ENCODE measurements at places on chromosomes 2 and 18.

GRCh38 chr2:233244818-233245217, 6.7 kb upstream of the ATG16L1 start:
- DNase-seq = no peak

DNA sequence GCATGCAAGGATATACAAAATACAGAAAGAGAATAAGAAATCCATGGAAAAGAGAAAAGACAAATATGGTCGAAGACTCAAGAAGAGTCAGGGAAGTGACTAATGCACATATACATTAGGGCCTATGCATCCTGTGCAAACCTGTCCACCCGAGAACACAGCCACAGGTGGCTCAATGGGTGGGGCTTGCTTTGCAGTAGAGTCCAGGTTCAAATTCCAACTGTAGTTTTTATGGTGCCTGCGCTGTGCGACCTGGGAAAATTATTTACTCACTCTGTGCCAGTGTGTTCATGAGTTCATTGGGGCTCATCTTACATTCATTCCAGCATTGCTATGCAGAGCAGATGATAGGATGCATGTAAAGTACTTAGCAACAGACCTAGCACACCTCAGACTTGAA, 244.7 kb downstream of the CTNNA2 start:
- DNase-seq = no peak

DNA sequence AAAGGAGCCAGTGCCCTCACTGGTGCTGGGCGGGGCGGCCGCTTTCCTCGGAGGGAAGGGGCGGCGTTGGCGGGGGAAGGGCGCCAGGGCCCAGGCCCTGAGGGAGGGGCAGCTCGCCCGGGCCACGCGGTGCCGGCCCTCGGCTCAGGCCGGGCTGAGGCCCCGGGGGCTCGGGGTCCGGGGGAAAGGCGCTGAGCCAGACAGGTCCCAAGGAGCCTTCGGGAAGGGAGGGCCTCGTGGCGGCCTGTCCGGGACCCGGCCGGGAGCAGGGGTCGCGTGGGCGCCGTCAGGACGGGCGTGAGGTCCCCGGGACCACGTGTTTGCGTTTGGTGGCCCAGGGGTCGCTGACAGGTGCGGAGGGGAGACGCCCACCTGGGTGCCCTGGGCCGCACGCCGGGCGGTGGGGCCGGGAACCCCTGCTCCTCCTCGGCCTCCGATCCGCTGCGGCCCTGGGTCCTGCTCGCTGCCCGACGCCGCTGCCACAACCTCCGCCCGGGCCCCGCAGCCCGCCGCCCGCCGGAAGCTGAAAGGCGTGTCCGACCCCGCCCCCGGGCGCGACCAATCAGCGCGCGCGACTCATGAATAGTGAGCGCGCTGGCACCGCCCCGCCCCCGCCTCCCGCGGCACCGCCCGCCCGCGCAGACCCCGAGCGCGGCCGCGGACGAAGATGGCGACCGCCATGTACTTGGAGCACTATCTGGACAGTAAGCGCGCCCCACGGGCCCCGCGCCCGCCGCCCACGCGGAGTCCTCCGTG, at the start of gene ING5:
ING5 (plus strand) TSS at position 641 of the 756 bp plus-strand sequence; CDS start at position 668, 27 bp downstream.
- peak; percentile 93 for DNase-seq

GRCh38 chr2:73162856-73163391, 39.5 kb upstream of the NOTO start:
- no peak for DNase-seq

DNA sequence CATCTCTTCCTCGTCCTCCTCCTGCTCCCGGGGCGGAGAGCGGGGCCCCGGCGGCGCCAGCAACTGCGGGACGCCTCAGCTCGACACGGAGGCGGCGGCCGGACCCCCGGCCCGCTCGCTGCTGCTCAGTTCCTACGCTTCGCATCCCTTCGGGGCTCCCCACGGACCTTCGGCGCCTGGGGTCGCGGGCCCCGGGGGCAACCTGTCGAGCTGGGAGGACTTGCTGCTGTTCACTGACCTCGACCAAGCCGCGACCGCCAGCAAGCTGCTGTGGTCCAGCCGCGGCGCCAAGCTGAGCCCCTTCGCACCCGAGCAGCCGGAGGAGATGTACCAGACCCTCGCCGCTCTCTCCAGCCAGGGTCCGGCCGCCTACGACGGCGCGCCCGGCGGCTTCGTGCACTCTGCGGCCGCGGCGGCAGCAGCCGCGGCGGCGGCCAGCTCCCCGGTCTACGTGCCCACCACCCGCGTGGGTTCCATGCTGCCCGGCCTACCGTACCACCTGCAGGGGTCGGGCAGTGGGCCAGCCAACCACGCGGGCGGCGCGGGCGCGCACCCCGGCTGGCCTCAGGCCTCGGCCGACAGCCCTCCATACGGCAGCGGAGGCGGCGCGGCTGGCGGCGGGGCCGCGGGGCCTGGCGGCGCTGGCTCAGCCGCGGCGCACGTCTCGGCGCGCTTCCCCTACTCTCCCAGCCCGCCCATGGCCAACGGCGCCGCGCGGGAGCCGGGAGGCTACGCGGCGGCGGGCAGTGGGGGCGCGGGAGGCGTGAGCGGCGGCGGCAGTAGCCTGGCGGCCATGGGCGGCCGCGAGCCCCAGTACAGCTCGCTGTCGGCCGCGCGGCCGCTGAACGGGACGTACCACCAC, 2.1 kb downstream of the GATA6 start:
- no peak for DNase-seq

GRCh38 chr18:56913941-56914340, 232.9 kb upstream of the BOD1L2 start:
- DNase-seq = no peak

DNA sequence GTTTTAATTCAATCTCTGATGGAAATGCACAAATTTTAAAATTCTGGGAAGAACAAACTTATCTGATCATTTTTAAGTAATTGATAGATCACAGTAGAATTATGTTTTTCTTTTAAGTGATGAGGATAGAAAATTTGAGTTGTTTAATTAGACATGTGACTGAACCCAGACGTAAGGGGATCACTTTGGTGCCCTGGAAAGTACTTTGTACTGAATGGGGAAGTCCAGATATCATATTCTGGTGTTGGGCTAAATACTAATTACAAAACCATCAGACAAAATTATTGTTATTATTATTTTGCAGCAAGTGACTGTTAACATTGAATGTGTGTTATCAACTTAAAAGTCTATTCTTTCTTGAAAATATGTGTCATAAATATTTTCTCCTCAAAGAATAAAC, 994.6 kb downstream of the TSN start:
- DNase-seq = no peak

DNA sequence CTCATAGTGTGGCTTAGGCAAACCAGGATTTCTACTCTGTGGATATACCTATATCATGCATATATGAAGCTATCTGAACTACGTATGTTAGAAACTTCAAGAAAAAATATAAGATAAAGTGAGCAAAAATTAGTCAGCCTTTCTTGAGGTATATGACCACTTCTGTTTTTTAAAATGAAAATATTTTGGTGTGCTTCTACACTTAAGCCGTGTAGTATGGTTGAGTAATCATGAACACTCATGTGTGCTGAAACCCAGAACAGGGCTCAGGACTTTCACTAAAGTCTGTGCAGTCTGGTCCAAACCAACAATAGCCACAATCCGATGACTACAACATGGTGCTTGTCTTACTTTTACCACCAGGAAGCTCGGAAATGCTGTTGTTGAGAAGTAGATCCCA, 48.9 kb upstream of the TMEM177 start:
- no peak for DNase-seq

DNA sequence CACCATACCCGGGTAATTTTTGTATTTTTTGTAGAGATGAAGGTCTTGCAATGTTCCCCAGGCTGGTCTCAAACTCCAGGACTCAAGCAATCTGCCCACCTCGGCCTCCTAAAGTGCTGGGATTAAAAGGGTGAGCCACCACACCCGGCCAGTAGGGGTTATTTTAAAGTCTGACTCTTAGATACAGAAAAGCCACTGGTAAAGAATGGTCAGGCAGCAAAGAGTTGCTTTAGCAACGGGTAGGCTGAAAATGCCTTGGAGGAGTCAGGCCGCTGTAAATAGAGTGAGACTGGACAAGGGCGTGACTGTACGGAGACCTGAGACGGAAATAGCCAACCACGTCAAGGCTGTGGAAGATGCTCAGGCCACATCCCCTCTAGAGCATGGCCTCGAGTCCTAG, 54.2 kb downstream of the ACKR3 start:
- no peak for DNase-seq

- no peak for DNase-seq
These were observed 5.0 kb upstream of the MGAT5 start for GRCh38 chr2:134248913-134249312.

GRCh38 chr2:218655751-218656150, 3.7 kb downstream of the ZNF142 start:
- peak; percentile 19 for DNase-seq
